ENCODE measurements at places on chromosomes 7 and 10. TPM values are rescaled to one million over a fixed set of nuclear protein-coding genes. Genes with fewer than 3 reads are reported as not detected.

DNA sequence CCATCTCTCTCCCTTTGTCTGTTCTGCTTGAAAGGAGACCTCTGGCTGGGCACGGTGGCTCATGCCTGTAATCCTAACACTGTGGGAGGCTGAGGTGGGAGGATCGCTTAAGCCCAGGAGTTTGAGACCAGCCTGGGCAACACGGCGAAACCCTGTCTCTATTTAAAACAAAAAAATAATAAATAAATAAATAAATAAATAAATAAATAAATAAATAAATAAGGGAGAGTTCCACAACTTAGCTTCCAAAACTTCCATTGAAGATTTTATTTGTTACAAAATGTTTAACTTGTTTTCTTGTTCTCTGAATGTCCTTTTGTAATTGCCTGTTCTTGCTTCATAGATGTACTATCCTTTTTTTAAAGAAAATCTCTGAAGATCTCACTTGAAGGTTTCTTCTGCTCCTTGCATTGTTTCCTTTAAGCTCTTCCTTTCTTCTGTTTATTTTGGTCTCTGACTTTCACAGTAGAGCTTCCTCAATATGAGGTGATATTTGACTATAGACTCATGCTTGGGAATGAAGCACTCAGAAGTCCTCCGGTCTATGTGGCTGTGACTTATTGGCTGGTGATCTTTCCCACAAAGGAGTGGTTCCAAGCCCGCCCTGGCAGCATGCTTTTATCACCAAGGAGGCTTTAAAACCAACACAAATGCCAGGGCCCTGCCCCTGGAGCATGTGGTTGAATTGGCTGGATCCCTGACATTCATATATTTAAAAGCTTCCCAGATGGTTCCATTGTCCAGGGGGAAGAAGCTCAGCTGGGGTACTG lies 18.1 kb upstream of the NPTX2 start:
- DNase-seq: no peak

DNA sequence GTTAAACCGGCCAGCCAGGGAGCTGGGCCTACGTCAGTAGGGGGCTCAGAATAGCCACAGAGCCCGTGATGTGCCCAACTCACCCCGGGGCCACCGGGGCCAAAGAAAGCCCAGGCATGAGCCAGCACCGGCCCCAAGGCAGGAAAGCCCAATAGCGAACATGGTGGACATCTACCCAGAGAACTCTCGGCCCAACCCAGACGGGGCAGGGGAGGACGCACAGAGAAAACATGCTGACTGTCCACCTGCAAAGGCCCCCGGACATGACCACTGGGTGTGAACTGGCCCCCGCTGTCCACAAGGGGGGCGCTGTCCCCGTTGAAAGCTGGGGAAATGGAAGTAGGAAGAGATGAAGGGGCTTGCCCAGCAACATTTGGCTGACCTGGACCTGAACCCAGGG lies 169.2 kb downstream of the PRKAG2 start:
- no peak for DNase-seq

Gene OGDHL
- total RNA-seq: 10.7 TPM

Gene SHLD2
- 40.6 TPM for total RNA-seq
